LHCN-M2 (cell line): ENCODE measurements at places on chromosomes 4 and X. TPM values are rescaled to one million over a fixed set of nuclear protein-coding genes. Genes with fewer than 3 reads are reported as not detected.

- no peak for DNase-seq
Measured at GRCh38 chrX:4579999-4580398, 866.5 kb upstream of the PRKX start.

DNA sequence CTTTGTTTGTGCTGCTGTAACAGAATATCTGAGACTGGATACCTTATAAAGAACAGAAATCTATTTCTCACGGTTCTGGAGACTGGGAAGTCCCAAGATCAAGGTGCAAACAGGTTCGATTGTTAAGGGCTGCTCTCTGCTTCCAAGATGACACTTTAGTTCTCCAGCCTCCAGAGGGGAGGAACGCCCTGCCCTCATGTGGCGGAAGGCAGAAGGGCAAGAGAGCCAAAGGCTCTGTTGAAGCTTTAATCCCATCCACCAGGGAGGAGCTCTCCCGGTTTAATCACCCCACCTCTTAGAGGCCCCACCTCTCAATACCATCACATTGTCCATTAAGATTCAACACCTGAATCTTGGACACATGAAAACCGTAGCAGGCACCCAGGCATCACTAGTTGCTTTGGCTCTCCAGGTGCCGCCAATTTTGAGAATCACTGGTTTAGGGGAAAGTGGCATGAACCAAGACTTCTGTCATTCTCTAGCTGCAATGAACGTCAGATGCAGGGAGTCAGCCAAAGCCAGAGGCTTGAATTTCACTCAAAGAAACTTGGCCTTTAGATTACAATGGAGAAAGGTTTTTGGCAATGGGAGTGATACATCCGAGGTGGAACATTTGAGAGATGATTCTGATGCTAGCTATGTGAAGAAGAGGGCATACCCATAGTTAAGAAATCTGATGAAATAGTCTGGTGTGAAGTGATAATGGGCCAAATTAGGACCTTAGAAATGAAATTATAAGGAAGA lies 15.7 kb downstream of the FHL1 start:
- DNase-seq, result peak; percentile 55

DNA sequence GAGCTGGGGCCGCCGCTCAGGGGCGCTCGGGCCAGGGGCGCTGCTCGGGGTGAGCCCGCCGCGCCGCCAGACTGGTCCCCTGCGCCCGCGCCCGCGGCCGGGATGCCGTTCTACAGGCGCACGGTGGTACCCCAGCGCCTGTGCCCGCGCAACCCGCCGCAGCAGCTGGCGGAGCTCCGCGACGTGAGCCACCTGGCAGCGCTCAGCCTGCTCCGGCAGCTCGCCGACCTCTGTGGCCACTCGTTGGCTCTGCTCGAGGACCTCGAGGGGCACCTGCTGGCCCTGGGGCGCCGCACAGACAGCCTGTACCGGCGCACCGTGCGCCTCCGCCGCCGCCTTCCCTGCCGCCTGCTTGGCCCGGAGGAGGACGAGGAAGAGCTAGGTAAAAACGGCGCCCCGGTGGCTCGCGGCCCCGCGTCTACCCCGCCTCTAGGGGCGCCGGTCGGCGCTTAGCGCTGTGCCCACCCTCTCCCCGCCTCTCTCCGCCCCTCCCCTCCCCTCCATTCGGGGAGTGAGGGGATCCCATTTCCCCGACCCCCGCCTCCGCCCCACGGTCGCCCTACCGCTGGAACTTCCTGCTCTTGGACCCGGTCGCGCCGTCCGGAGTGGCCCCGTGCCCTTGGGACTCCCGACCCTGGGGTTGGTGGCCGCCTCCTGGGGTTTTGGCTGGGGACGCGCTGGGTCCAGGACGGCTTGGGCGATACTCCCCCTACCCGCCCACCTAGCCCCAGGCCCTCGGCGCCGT lies 513 bp downstream of the NHSL2 start:
- DNase-seq, result no peak

GRCh38 chr4:152858934-152859333 lies 77.2 kb upstream of the FHDC1 start:
- DNase-seq, result no peak

DNA sequence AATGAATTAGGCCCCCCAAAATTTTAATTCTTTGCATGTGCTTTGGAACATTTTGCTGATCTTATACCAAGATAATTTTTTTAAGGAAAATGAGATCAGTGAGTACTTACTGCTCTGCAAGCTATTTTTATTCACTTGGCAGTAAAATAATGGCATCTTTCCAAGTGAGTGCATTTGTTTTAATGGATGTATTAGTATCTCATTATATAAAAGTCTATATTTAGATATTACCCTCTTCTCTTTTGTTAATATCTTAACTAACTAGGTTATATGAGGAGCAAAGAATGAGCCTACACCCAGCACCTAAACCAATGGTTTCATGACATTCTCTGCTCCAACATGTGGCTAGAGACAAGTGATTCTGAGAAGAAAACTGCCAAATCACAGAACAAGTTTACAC lies 21.1 kb upstream of the ARAF start:
- no peak for DNase-seq

- no peak for DNase-seq
Measured at GRCh38 chr4:60721685-60722084, 478.4 kb upstream of the ADGRL3 start.

- no peak for DNase-seq
Measured at GRCh38 chr4:174972911-174973310, 54.8 kb downstream of the ADAM29 start.

GRCh38 chrX:97751735-97752134 lies 868.0 kb downstream of the RPA4 start:
- DNase-seq, result no peak

- DNase-seq, result peak; percentile 5
Measured at GRCh38 chr4:112058433-112058832, 86.8 kb upstream of the FAM241A start.

TCP11X2 gene
- not detected in 2 replicates for total RNA-seq

CD99 gene
- total RNA-seq, result 282 and 322 TPM in 2 replicates

FGF16 gene
- not detected in 2 replicates for total RNA-seq
